Activated CD4-positive, CD25-positive, alpha-beta regulatory T cell (primary cell): ENCODE measurements at places on chromosomes 5 and 9.

DNA sequence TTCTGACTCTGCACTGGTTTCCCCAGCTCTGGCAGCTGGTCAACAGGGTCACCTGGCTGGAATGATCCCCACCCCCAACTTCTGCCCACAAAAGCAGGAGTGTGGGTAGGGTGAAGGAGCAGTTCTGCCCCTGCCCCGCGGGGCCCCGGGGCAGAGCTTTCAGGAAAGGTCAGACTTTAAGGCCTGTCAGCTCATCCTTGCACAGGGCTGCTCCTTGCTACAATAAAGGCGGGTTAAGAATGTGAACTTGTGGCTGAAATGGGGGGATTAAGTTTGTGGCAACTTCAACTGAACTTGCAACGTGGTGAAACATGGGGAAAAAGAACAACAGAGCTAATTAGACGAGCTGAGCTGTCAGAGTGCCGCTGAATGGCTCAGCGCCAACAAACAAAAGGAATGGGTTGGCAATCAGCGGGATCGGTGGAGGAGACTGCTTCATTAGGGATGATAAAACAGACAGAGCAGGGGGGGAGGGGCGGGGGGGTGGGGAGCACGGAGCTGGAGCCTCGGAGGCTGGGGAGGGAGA, 50.8 kb downstream of the CRB2 start:
- DNase-seq: no peak

DNA sequence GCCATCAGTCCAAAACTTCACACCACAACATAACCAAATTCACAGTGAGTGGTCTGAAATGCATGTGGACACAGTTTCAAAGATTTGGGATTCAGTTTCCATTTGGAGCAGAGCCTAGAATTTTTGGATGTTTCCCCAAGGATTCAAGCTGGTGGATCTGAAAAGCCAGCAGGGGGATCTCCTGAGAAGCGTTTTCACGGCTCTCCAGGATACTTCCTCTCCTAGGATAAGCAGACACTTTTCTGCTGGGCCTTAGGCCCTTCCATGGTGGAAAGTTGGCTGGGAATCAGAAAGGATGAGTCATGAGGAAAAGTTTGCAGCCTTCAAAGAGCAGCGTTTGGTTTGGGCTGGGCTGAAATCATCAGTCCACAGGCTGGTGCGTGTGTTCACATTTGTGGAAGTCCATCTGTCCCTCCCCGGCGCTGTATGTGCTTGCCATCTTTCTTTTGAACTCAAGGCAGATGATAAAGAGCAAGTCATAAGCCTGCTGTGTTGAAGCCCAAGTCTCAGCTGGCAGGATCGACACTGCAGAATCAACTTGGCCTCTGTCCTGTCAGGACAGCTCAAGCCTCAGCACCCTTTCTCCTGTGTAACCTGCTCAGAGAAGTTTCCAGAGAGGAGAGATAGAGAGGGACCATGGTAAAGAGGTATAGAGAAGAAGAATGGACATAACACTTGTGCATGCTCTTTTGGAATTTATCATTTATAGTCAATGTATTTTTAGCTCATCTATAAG, 152.6 kb upstream of the MSX2 start:
- no peak for DNase-seq

GRCh38 chr9:15714746-15715145, 161.9 kb downstream of the CCDC171 start:
- DNase-seq: no peak

- DNase-seq: no peak
These were observed 1.7 kb downstream of the ACTL7B start for GRCh38 chr9:108854094-108854493.

GRCh38 chr9:23962101-23962500, 136.1 kb upstream of the ELAVL2 start:
- DNase-seq: no peak

DNA sequence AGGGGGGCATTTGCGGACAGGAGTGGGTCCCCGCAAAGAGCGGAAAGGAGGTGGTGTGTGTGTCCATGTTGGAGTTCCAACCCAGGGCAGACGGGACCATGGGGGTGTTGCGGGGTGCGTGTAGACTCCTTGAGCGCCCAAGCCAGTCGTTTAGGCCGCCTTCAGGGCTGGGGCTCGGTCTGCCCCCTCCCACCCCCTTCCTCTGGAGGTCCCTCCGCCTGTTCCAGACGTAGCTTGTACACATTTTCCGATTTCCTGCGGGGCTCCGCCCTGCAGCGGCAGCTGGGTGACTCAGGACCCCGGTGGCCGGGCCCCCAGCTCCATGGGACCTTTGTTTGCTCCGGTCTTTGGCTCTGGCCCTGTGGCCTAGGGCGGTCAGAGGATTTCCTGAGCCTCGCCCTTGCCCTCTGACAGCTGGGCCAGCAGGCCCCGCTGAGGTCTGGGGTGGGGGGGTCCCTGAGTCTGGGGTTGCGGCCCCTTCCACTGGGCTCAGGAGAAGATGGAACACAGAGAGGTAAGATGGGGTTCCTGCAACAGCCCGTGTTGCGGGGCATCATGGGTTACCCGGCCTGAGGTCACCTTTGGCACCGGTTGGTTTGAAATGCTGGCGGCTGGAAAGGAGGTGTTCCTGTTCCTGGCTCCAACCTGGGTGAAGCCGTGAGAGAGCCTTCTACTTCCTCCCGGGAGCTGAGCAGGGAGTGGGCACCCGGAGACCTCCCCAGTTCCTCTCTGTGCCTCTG, 1.5 kb downstream of the PKN3 start:
- DNase-seq: no peak

DNA sequence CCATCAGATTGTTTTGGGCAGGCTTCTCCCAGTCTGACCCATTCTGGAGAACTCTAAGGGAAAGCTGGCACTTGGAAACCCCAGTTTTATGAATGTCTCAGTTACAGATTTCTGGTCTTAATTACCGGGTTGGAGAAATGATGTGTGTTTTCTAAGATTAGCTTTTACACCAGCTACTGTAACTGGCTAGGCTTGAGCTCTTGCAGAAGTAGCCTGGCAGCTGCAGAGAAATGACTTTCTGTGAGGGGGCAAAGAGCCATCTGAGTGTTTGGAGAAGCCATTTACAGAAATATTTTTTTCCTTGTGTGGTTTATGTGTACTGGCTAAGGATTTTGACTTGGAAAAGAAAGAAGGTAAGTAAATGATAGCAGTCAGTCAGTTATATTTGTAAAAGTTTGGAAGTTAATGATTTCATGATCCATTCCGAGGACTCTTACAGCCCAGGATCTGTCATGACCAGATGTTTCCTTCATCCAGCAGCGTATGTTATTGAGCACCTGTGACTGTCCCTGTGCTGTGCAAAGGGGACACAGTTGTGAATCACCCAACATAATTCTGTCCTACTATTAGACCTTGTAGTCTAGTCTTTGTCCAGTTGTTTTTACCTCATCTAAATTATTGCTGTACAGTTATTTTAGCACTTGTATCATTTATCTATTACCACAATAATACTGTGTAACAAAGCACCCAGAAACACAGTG, 53.7 kb upstream of the GDNF start:
- no peak for DNase-seq

DNA sequence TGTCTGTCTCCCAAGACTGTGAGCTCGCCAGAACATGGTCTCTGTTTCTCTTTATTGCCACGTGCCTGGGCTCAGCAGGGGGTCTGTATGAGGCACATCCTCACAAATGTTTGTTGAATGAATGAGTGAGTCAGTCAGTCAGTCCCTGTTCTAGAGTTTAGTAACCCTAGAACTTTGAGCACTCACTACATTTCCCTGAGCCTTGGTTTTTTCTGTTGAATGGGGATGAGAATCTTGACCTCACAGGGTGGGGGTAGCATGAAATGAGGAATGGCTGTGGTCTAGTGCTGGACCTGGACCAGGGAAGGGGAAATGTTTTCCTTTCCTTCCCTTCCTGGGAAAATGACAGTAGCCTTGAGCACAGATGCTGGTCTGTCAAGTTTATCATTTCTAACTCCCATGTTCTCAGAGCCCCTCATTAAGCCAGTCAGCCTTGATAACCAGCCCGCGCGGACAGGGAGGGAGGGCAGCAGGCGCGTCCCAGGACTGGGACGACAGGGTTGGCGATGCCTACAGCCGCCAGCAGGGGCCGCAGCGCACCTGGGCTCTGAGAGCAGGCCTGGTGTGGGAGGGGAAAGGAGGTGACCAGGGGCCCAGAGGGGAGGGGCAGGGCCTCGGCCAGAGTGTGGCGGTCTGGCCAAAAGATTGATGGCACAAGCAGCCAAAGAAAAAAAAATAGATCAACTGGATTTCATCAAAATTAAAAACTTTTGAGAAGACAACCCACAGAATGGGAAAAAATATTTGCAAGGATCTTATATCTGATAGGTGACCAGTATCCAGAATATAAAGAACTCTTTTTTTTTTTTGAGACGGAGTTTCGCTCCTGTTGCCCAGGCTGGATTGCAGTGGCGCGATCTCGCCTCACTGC, 24.1 kb upstream of the WNK2 start:
- DNase-seq: peak; percentile 63

- DNase-seq: no peak
These were observed 51.2 kb downstream of the MRPS27 start for GRCh38 chr5:72268753-72269410.

DNA sequence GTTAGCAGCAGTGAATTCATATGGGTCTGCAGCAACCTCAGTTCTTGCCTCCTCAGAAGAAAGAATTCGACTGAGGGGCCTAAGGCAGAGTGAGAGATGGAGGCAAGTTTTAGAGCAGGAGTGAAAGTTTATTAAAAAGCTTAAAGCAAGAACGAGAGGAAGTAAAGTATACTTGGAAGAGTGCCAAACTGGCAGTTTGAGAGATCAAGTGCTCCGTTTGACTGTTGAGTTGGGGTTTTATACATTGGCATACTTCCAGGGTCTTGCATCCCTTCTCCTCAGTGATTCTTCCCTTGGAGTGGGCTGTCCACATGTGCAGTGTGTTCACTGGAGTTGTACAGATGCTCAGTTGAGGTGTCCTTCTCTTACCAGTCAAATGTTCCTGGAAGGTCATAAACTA, 203.6 kb downstream of the SPATA31D1 start:
- no peak for DNase-seq

DNA sequence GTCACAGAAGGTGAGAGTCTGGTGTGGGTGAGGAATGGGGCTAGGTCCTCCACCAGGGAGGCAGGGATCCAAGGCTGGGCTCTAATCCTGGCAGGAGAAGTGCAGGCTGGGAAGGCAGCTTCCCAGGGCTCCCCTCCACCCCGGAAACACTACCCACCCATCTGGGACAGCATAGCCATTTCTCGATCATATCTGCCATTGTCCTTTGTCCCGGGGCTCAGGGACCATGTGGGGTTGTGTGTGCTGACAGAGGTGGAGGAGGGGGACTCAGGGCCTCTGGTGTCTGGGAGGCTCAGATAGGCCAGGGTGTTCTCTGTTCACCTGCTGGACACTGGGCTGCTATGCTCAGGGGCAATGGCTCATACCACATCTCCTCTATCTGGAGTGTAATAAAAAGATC, 32.2 kb upstream of the STRBP start:
- no peak for DNase-seq
